ENCODE measurements at places on chromosomes 5 and 9. TPM values are rescaled to one million over a fixed set of nuclear protein-coding genes. Genes with fewer than 3 reads are reported as not detected.

Gene PCDHGB4
- 4.6 TPM for total RNA-seq

DNA sequence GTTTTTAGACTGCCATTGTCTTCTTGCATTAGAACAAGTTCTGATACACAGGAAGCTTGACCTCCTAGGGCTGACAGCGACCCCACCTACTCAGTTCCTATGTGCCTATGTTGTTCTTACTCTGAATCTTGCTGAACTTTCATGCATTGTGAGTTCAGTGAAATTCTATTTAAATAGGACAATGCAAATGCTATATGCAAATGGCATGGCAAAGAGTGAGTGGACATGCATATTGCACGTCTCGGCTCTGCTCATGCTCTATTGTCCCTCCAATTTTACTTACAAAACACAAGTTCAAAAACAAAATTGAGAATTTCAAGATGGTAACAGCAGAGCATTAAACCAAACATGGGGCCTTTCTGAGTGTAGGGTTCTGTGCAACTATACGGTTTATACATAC is 5.3 kb upstream of the DCP2 start:
- DNase-seq: no peak

- no peak for DNase-seq
Measured at GRCh38 chr5:157689942-157690689, 18.8 kb downstream of the C5orf52 start.

Gene LRRC26
- not detected for total RNA-seq

DNA sequence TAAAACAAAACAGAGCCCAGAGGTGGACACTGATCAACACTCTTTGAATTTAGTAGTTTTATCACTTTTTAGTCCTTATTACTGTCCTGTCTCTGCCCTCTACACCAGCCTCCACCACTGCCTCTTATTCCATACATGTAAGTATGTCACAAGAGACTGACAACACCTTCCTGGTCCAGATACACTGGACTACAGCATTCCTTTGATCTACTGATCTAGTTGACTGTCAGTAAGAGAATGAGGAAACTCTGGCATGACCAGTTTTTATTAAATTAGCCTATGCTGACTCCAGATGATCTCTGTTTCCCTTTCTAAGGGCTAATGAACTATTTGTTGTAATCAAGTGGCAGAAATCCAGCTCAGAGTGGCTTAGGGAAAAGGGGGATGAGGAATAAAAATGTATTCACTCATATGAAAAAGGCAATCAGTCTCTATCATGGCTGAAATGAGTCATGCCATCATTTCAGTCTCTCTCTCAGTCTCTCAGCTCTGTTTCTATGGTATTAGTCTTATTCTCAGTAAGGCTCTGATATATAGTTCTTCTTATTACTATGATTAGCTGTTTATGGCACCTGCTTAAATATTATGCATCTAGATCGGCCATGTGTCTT is 5.5 kb downstream of the ARHGEF37 start:
- no peak for DNase-seq

GRCh38 chr9:35269919-35270318 is 108.1 kb downstream of the UNC13B start:
- DNase-seq: no peak

- DNase-seq: no peak
Measured at GRCh38 chr5:142211918-142212317, 103.3 kb downstream of the NDFIP1 start.

Gene MEIKIN
- not detected for total RNA-seq

GRCh38 chr5:107058803-107059202 is 611.9 kb downstream of the EFNA5 start:
- no peak for DNase-seq
